Activated effector memory CD4-positive, alpha-beta T cell treated with Interleukin-2 at 50 U/mL for 16 hours (primary cell): ENCODE measurements at places on chromosomes 7 and 10.

DNA sequence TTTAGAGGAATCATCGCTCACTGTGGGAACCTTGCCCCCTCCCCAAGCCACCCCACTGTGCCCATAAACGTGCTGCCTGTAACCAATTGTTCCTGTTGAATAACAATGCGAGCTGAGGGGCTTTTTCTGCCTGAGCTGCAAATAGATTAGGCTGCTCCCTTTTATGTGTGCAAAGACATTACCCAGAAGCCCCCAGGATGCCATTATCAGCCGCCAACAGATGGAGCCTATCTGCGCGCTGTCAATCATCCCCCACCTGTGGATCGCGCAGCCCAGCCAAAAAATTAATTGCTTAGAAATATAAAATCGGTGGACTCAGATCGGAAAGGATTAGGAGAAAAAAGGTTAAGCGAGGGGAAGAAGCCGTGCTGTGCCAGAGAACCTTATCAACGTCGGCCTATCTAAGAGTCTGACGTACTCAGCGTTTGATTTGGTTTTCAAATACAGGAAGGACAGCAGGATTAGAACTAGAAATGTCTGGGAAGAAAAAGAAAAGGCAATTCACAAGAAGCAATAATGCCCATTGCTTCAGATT, 167.3 kb upstream of the MYO3A start:
- no peak for DNase-seq

- no peak for DNase-seq
Measured at GRCh38 chr10:6044751-6045313, 17.3 kb downstream of the IL2RA start.

GRCh38 chr7:95710711-95711110, 61.6 kb upstream of the DYNC1I1 start:
- DNase-seq: no peak

DNA sequence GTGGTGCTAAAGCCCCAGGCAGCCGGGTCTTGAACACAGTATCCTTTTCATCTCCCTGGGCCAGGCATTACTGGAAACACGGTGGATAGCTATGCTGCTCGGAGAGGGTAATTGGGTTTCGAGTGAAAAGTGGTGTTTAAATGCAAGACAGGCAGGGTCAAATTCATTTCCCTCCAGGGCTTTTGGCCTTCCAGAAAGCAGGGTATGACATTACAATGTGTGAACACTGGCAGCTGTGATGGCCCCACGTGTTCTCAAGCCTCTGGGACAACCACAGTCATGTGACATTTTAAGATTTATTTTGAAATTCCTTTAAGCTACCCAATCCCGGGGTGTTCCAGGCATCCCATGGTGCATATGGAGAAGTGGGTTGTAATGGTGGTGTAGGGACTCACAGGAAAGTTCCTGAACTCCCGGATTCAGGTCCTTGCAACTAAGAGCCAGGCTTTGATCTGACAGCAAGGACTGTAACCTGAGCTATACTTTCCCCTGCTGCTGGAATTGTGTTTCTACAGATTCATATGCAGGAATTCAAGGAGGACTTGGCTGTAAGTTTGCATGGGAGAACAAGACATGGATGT, 46.8 kb downstream of the INSYN2A start:
- DNase-seq: no peak

DNA sequence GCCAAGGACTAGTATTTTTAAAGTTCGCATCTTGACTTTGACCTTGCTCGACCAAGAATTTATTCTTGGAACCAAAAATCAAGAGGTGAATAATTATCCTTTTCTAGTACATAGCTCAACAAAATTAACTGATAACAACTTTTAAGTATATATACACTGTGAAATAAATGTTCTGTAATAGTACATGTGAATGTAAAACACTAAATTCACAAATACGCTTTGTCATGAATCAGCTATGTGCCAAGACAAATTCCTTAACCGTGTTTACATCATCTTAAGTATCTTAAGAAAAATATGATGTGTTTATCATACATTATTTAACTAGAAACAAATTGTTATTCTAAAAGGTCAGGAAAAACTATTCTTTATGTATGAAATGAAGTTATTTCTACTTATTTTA, 83.3 kb downstream of the CUL2 start:
- no peak for DNase-seq

GRCh38 chr10:11358923-11359575, 252.4 kb downstream of the USP6NL start:
- DNase-seq: no peak
